ENCODE measurements at places on chromosomes 5 and 9.

DNA sequence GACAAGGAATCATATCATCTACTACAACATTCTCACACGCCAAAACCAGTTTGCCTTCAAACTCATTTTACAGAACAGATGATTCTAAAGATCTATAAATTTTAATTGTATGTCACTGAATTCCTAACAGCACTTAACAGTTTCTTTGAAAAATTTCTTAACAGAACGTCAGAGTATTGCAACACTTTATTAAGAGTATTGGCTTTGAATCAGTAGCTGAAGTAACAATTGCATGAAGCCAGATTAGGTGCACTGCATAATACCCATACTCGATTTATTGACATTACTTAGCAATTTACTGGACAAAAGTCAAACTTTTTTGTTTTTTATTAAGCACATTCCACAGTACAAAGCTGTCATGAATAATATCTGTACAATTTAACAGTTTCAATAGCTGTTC, 75.8 kb downstream of the SMIM23 start:
- no peak for DNase-seq

GRCh38 chr5:66634601-66635000, 38.4 kb downstream of the MAST4 start:
- DNase-seq = no peak

DNA sequence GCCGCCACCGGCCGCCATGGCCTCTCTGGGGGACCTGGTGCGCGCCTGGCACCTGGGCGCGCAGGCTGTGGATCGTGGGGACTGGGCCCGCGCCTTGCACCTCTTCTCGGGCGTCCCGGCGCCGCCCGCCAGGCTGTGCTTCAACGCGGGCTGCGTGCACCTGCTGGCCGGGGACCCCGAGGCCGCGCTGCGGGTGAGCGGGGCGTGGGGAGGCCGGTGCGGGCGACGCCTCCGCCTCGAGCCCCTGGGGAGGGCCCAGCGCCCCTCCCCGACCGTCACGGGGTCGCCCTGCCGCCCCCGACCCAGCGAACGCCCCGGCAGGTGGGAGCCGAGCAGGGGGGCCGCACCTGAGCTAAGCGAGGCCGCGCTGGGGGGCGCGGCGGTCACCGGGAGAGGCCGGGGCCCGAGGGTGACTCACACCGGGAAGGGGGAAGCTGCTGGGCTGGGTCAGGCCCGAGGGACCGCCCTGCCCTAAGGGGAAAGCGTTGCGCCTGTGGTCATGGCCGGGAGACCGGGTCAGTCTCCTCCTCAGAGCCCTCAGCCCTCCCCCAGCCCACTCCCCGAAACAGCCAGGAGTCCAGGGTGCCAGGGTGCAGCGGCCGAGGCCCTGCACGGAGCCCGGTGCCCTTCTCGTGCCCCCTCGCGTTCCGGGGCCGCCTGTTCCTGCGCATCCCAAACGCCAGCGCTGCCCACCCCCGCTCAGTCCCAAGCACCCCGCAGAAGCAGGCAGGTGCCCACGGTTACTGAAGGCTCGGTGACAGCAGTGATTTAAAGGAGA, 510 bp downstream of the NOXA1 start:
- no peak for DNase-seq

GRCh38 chr5:68139611-68140441, 75.7 kb upstream of the PIK3R1 start:
- DNase-seq = no peak

GRCh38 chr5:90957906-90958305, 399.3 kb downstream of the ADGRV1 start:
- DNase-seq = no peak

GRCh38 chr5:149597618-149598017, 16.3 kb downstream of the ARHGEF37 start:
- no peak for DNase-seq

GRCh38 chr9:106889061-106889590, 26.2 kb downstream of the ZNF462 start:
- DNase-seq = no peak

- peak; percentile 90 for DNase-seq
Measured at GRCh38 chr9:98989036-98990000, 45.6 kb downstream of the COL15A1 start.

DNA sequence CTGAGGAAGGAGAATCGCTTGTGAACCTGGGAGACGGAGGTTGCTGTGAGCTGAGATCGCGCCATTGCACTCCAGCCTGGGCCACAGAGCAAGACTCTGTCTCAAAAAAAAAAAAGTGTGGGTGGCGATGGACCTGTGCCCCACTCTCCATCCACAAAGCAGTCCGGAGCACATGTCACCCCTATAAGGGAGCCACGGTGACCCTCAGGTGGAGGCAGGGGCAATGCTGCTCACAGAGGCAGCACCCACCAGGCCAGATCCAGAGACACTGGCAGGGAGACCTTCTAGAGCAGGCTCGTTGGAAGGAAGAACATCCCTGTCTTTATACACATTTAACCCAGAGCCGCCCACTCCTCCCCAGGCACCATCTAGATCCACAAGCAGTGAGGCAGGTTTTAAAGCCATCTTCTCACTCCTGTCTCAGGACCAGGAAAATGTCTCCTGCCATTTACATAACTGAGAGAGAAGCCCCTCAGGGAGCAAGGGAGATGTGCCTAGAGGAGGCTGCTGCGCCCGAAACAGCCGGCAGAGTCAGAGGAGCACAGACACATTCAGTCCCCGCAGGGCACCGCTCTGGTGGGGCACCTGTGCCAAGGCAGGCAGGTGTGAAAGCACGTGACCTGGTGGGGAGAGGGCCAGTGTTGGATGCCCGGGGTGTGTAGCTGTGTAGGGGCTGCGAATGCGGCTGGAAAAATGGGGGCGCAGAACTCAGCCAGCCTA, 31.6 kb upstream of the ADAMTS2 start:
- no peak for DNase-seq

DNA sequence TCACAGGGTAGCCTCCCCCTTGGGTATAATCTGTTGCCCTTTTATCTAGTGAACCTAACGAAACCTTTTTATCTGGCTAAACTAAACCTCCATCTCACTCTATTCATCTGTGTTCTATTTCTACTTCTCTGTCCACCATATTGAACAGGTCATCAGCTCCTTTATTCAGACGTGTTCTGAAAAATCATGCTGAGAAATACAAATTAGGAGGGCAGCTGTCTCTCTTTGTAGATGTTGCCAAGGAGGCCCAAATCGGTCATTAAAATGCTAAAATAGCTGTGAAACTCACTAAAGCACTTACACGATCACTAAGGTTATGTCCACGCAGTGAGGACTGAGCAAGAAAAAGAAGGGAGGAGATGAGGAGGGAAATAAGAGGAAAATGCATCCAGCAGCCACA, 115.6 kb upstream of the RETREG1 start:
- no peak for DNase-seq

GRCh38 chr5:132841305-132841704, 10.9 kb upstream of the SHROOM1 start:
- DNase-seq = no peak

GRCh38 chr9:120950421-120951388, 24.1 kb upstream of the TRAF1 start:
- no peak for DNase-seq

- no peak for DNase-seq
Measured at GRCh38 chr9:82805027-82805426, 257.9 kb downstream of the RASEF start.

GRCh38 chr9:128634651-128635262, 21.9 kb downstream of the DYNC2I2 start:
- no peak for DNase-seq

- no peak for DNase-seq
Measured at GRCh38 chr5:67831048-67831447, 384.5 kb upstream of the PIK3R1 start.

DNA sequence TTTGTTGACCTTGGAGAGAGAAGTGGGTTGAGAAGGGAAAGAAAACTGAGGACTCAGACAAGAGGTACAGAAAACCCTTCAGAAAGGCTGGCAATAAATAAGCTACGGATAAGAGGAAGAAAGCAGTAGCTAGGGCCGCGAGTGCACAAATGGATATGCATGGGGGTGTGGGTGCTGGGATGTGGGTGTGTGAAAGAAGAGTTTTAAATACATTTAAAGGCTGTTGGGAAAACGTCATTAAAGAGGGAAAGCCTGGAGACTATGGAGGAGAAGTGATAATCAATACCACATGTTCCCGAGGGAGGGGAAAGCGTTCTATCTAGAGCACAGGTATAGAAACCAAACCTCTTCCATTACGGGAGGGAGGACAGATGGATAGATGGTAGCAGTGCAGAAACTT, 177.2 kb downstream of the TSSK1B start:
- no peak for DNase-seq

- DNase-seq = no peak
Measured at GRCh38 chr9:90162326-90162725, 480.3 kb downstream of the DIRAS2 start.

- no peak for DNase-seq
Measured at GRCh38 chr9:134590240-134591081, 51.1 kb upstream of the COL5A1 start.

- no peak for DNase-seq
Measured at GRCh38 chr9:69019808-69020207, 5.9 kb upstream of the PRKACG start.

DNA sequence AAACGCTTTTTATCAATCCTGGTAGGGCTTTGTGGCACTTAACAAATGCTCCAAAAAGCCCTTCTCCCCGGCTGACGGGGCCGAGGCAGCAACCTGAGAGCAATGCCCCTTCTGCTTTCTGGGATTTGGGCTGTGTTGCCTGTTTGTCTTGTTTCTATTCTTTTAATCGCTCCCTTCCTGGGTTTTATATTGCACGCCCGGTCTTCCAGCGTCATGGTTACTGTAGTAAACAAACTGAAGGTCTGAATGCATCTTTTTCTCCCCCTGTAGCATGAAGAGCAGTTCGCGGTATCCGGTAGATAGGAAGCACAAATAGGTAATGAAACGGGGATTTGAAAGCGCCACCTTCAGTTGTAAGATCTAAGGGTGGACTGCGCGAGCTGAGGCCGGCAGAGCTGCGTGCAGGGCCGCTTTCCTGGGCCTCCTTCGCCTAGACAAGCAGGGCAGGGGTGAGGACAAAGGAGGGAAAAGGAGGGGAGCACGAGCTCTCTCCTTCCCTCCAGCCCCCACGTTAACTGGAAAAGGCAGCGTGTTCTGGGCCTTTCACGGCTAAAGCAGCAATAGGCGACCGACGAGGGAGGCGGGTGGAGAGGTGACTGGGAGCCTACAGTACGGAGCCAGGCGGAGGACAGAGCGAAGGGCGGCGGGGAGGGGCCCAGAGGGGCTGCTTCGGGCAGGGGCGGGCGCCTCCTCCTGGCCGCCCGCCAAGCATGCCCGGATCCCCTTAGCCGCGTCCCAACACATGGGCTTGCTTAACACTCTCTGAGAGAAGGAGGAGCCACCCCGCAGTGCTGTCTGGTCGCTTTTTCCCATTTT, 49.3 kb upstream of the ZNF366 start:
- DNase-seq = no peak

DNA sequence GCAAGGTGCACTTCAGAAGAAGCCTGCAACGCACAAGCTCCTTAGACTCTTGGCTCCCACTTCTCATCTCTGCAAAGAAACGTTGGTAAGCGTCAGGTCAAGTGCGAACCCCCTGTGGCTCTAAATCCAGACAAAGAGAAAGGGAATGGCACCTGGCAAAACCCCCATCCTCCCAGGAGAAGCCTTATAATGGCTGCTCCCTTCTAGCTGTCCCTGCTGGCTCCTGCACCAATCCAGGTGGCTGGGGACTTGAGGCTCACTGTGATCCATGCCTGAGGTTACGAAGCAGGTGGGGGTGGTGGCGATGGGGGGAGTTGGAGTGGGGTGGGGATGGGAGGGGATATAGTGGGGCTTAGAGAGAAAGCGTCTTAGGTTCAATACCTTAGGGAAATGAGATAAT, 272.8 kb downstream of the DENND1A start:
- DNase-seq = no peak

DNA sequence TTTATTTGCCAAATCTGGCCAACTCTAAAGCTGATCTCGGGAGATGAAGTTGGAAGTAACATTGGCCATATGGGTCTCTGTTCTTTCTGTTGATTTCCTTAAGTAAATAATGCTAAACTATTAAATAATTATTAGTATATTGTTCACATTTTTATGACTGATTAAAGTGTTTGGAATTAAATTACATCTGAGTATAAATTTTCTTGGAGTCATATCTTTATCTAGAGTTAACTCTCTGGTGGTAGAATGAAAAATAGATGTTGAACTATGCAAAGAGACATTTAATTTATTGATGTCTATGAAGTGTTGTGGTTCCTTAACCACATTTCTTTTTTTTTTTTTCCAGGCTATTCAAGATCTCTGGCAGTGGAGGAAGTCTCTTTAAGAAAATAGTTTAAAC, 9.3 kb upstream of the FGF18 start:
- no peak for DNase-seq

DNA sequence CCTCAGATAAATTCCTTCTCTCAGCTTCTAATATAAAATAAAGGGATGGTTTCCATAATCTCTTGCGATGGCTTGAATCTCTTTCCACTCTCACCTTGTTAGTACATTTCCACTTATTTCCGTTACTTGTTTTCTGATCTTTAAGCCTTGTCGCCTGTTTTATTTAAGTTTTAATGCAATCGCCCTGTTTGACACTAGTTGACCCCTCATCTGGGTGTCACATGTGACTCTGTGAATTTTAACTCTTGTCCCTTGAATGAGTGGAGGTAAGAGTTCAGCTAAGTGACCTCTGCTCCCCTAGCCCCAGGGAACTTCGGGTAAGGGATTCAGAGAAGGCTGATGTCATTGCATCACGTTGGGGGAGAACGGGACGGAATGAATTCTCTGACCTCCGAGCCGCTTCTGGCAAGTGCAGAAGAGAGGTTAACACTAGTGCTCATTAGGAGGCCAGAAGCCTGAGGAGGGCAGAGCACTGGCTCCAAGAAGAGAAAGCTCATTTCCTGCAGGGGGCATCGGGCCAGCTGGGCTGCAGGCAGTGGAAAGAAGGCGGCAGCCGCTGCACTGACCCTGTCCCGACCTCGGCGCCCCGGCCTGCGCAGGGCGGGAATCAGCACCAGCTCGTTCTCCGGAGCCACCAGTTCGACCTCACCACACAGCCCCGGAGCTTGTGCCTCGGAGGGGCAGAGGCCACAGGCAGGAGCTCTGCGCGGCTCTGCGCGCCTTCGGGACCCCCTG, 569 bp downstream of the HINT2 start:
- DNase-seq = no peak

DNA sequence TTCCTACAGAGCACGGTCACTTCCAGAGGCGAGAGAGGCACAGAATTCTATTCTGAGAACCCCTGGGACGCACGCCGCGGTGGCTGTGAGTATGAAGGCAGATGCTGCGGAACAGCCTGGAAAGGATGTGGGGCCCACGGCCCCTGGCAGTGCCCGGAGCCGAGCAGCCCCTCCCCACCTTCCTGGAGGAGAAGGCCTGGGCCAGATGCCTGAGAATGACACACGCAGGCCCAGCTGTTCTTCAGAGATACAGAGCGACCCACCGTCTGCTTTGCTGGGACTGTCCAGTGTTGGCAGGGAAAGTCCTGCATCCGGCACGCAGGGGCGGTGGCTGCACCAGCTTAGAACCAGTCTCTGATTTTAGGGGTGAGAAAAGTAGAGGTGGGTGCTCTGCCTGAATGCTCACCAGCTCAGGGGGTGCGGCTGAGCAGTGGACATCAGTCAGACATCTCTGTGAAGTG, 116.7 kb upstream of the LPCAT1 start:
- no peak for DNase-seq

- DNase-seq = no peak
Measured at GRCh38 chr5:36900283-36900682, 23.7 kb downstream of the NIPBL start.

GRCh38 chr5:32207355-32207634, 33.2 kb upstream of the GOLPH3 start:
- DNase-seq = no peak

GRCh38 chr9:19660019-19660418, 128.8 kb downstream of the SLC24A2 start:
- DNase-seq = no peak

Data from amniotic stem cell (primary cell).